ENCODE measurements at places on chromosomes 1 and 21.

- DNase-seq, result no peak
Measured at GRCh38 chr1:183147735-183148134, 38.3 kb upstream of the LAMC2 start.

DNA sequence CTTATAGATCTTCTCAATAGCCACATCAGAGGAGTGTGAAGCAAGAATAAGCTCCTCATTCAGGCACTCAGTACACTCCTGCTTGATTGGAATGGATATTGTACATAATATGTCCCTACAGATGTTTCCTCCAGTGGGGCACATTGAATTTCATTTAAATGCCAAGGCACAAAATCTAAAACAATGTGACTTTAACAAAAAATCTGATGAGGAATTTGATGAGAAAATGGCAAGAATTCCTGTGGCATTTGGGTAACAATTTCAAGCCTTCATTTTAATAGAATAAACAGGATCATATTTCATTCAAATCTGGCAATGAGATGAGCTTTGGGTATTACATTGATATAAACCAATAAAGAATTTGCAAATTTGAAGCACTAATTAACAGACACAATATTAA, 307.7 kb upstream of the PKN2 start:
- no peak for DNase-seq

GRCh38 chr1:16167331-16168143, 11.7 kb upstream of the EPHA2 start:
- DNase-seq, result peak; percentile 58

DNA sequence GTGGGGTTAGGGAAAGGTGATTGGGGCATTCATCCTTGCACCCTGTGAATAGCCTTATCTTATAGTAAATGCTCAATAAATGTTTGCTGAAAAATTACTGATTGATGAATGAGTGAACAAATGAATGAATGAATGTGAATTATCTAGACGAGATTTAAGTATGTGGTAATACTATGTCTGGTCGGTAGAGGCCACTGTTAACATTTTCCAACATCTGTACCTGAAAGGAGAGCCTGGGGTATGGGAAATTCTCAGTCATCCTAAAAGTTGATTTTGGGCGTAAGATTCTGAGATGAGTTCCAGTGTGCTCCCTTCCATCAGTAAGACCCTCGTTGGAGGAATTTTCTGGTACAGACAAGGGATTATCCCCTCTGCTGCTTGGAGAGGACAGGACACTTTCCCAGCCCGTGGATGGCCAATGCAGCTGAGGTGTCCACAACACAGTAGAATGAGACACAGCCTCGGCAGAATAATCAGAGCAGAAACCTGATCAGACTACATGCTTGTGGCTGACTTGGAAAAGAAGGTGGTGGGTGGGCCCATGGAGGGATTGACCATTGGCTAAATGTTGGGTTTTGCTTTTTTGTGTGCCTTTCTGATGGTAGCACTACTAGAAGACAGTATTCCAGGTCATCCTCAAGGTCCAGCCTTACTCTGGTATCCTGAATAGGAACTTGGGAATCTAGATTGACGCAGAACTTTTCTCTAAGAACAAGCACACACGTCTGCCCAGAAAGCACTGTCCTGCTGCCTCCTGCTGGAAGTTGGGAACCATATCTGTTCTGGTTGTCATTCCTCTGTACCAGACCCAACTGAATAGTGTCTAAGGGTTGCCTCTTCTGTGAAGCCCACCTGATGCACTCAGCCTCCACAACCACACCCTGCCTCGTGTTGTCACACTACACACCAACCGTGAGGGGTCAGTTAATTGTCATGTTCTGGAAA, 262.0 kb downstream of the TNR start:
- DNase-seq, result no peak

DNA sequence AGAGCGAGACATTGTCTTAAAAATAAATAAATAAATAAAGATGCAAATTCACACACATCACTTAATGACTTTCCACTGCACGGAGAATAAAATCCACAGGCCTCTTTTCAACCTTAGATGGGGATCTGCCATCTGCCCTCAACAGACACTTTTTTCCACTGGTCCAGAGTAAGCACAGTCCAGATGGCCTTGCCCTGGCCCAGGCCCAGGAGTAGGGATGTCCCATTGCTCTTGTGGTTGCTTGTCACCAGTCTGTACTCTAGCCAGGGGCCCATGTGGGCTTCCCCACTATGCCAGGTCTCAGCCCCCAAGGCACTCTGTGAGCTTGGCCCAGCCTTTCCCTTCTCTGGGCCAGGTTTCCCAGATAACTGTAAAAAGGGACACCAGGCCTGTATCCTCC, 17.4 kb downstream of the PLOD1 start:
- no peak for DNase-seq

- no peak for DNase-seq
Measured at GRCh38 chr21:23402929-23403520, 2204.3 kb downstream of the MRPL39 start.

DNA sequence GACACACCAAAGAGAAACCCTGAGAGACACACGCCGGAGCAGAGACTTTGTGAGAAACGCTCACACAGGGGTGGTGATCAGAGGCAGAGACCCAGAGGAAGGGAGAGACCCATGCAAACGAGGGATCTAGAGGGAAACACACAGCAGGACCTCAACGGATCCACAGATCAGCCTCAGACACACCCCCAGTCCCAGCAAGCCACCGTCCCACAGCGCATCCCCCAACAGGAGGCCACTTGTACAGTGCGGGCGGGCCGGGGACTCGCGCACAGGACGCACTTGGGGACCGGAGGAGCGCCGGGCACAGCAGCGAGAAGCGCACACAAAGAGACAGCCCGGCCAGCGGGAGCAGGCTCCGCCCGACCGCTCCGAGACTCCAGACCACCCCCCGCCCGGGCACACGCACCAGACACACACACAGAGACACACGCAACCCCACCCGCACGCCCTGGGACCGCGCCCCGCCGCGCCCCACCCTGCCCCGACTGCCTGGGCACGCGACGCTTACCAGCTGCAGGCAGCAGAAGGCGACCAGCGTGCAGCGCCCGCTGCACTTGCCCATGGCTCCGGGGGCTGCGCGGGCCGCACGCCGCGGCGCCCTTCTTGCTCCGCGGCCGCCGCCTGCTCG, 587 bp downstream of the NKAIN1 start:
- DNase-seq, result no peak

DNA sequence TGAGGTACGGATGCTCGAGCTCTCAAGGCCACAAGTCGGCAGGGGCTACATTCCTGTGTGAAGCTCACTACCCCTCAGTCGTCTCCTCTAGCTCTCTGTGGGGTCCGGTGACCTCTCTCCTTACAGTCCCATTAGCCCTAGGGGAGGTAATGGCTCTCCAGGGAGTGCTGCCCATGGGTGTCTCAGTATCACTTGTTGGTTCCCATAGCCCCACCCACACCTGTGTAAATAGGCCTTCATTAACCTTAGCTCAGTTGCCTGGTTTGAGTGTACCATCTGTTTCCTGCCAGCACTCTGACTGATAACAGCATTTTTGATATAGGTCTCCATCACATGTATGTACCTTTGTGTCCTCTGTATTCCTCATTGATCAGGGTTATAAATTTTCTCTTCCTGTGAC, 133.2 kb upstream of the KCNJ15 start:
- no peak for DNase-seq

DNA sequence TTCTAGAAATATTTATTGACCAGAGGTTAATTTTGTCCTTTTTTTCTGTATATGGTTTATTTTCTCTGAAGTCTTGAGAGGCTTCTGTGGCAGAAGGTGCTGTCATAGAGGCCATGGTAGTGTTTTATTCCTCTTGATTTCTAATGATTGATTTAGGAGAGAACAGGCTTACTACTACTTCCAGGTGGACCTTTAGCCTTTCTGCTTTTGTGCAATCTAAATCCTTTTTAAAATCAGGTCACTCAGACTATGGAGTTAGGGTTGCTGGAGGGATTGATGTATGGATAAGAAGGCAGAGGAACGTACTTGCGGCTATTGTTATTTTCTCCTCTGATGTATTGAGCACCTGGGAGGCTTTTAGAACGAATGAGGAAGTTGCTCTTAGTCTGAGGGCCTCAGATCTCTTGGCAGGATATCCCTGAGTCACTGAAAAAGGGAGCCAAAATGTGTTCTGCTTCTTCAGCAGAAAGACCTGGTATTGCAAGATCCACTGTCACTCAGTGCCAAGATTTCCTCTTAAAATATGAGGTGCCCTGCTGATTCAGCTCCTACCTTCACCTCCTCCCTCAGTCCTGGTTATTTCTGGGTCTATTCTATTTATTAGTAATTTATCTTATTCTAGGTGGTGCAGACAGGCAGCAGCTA, 277.4 kb downstream of the ZNF648 start:
- DNase-seq, result no peak

DNA sequence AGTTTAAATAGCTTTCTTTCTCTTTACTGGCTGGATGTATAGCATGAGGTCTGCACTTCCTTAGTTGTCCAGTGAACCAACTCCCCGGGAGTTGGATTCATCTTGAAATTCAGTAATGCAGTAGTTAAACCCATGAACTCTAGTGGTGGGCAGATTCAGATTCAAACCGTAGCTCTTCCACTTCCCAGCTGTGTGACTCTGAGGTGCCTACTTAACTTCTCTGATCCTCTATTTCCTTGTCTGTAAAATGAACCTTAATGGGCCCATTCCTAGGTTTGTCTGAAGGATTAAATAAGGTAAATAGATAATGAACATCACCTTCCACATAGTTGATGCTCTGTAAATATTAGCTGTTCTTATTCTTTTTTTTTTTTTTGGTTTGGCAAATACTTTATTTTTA, 16.5 kb downstream of the PIK3CD start:
- DNase-seq, result no peak

- no peak for DNase-seq
Measured at GRCh38 chr1:12285496-12286143, 55.8 kb downstream of the VPS13D start.

GRCh38 chr1:184514447-184514846, 127.6 kb downstream of the C1orf21 start:
- DNase-seq, result no peak

DNA sequence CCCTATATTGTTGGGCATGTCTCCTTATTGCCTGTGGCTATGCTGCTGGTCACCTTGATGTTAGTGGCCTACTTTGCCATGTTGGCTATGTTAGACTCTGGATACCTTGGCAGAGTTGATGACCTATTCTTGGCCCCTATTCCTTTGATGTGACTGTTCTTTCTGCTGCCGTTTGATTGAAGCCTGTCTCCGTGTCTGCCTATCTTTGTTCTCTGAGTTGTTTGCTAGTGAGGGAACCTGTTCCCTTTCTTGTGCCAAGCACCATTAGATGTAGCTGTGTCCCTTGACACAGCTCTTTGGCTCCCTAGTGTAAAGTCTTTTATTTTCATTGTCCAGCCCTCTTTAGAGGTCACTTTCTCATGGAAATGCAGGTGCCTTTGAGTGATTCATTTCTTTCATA, 28.7 kb upstream of the PAPPA2 start:
- no peak for DNase-seq

DNA sequence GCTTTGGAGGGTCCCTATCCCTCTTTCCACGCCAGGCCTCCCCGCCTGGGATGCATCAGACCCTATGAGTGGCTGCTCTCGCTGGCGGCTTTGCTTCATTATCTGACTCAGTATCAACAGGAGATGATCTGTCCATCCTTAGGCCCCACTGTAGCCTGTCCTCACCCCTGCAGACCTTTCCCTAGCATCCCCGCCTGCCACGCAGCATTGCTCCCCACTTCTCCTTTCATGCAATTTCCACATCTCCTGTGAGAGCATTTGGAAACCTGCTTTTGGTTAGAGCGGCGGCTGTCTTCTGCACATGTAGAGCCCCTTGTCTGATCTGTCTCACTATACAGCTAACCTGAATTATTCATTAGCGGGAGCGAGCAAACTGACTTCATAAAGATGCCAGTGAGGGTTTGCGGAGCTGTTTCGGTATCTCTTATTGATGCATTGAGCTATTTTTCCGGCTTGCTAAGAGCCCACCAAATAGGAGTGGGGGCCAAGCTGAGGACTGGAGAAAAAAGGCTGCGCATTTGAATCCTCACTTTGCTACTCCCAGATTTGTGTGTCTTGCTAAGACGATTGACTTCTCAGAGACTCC, 40.0 kb upstream of the ATP2B4 start:
- DNase-seq, result no peak

DNA sequence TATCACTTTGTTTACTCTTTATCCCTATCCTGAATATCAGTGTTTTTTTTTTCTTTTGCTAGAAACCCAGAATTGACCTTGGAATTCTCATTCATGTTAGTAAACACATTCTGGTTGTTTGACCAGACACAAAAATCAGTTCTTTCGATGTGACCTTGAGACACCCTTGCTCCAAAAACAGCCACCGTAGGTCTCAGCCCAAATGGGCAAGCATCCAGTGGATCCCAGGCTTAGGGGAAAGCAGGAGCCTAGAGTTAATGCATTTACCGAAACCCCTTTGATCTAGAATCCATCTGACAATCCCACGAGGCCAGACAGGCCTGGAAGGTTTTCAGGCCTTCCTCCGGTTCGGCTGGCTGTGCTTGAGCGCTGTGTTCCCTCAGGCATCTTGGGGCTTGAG, 47.6 kb downstream of the IRF2BP2 start:
- no peak for DNase-seq

- no peak for DNase-seq
Measured at GRCh38 chr21:35925497-35925896, 134.8 kb downstream of the SETD4 start.

DNA sequence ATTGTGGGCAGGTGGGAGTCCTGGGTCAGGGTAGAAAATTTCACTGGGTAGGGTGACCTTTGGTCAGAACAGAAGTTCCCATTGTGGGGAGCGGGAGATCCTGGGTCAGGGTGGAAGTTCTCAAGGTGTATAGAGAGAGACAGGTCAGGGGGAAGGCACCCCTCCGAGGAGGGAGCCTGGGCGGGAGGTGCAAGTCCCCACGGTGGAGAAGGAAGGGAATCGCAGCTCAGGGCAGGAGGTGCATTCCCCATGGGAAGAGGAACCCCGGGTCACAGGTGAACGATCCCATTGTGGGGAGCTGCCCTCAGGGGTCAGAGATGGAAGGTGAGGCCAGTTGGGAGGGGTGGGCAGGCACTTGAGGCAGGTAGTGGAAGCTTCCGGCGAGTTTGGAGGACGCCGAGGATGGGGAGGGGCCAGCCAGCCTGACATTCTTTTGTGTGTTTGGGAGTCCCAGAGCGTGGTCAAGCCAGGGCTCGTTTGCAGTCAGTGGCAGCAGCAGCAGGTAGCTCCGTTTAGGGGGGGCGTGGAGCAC, 637 bp downstream of the LYPLA2 start:
- DNase-seq, result no peak

GRCh38 chr1:151311011-151311410, 16.2 kb downstream of the PI4KB start:
- DNase-seq, result no peak

- no peak for DNase-seq
Measured at GRCh38 chr21:15741510-15741909, 11.7 kb downstream of the USP25 start.

- no peak for DNase-seq
Measured at GRCh38 chr1:225209153-225209552, 218.7 kb downstream of the LBR start.

GRCh38 chr21:29146726-29147125, 16.3 kb downstream of the MAP3K7CL start:
- DNase-seq, result no peak

- DNase-seq, result no peak
Measured at GRCh38 chr1:227945891-227946623, 1.7 kb downstream of the WNT9A start.

- DNase-seq, result no peak
Measured at GRCh38 chr1:110596312-110596711, 9.8 kb downstream of the KCNA2 start.

- DNase-seq, result no peak
Measured at GRCh38 chr1:245802941-245803665, 648.3 kb downstream of the KIF26B start.

- no peak for DNase-seq
Measured at GRCh38 chr21:33682992-33683627, 40.8 kb downstream of the ITSN1 start.

- no peak for DNase-seq
Measured at GRCh38 chr1:67300561-67300960, 7.1 kb upstream of the IL12RB2 start.

- DNase-seq, result no peak
Measured at GRCh38 chr1:33295023-33295422, 25.9 kb downstream of the A3GALT2 start.

Measured in T-helper 9 cell (primary cell).